ENCODE measurements at places on chromosomes 6 and 20.

- DNase-seq, result no peak
Observed at GRCh38 chr6:31270788-31271640, 878 bp downstream of the HLA-C start.

DNA sequence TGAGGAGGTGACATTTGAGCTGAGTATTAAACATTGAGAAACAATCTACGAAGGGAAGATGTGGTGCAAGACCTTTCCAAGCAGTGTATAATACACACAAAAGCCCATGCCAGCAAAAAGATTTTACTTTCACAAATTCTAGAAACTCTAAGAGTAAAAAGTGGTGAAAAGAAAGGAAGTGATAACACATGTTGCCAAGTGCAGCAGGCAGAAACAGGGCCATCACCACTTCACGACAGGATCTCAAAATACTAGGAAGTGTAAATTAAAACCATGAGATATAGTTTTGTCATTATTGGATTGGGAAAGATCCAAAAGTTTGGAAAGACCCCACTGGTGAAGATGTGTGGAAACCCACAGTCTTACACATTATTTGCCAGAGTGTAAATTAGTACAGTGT is 1.7 kb upstream of the ENTPD6 start:
- DNase-seq, result no peak

GRCh38 chr20:32971703-32972161 is 32.5 kb downstream of the SUN5 start:
- DNase-seq, result no peak

- no peak for DNase-seq
Observed at GRCh38 chr6:149938571-149939355, 3.1 kb upstream of the ULBP2 start.

- DNase-seq, result peak; percentile 33
Observed at GRCh38 chr6:41463062-41463930, 82.9 kb upstream of the FOXP4 start.

Data from KG1 (cell line).